ENCODE measurements at places on chromosomes 1 and 21.

DNA sequence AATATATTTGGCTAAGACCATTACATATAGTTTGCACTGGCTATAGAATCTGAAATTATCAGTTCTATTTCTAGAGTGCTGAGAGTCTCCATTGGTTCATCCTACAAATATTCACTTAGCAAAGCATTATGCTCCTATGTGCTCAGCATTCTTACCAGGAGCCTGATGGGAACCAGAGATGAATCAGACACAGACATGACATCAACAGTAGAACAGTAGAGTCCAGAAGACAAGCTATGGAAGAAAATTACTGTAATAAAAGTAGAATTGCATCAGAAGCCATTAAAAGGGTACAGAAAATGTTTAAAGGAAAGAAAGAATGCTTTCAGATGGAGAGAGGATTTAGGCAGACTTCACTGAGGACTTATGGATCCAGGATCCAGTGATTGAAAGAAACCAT is 271.7 kb upstream of the SNX7 start:
- no peak for DNase-seq

GRCh38 chr21:40568807-40569206 is 278.2 kb downstream of the DSCAM start:
- DNase-seq, result no peak

DNA sequence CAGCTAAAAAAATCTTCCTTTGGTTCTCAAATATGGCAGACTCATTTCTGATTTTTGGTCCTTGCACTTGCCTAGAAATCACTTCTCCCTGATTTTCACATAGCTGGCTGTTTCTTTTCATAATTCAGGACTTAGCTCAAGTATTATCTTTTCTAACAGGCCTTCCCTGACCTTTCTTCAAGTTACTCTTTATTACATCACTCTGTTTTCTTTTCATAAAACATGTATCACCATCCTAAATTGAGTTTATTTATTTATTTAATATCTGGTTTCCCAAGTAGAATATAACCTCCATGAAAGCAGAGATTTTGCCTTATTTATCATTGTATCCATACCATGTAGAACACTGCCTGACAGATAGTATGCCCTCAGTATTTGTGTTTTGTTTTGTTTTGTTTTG is 18.2 kb upstream of the GNG5 start:
- DNase-seq, result no peak

DNA sequence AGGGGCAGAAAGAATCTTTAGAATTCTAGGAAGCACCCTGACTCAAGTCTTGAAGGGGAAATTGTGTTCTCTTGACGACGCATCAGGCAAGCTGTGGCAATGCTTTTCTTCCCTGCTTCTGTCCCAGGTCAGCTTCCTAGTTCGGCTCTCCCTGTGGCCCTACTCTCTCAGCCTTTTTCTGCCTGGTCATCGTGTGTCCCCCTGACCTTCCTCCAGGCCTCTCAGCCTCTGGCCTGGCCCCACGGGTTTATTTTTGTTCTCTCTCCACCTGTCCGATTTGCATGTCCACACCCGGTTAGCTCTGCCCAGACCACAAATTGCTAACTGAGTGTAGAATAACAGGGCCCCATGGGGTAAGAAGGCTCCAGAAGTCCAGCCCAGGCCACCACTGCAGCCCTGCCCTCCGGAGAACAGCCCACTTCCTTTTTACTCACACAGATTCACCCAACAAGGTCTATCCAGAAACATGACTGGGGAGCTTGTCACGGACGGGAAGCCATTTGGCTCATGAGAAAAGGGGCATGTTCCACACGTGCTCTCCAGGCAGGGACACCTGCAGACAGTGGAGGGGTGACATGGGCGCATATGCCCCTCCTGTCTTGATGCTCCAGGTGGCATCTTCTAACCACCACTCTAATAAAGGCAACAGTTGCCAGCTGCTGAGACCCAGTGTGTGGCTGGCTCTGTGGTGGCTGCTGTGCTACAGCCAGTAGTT is 9.8 kb downstream of the KCNN3 start:
- peak; percentile 62 for DNase-seq

DNA sequence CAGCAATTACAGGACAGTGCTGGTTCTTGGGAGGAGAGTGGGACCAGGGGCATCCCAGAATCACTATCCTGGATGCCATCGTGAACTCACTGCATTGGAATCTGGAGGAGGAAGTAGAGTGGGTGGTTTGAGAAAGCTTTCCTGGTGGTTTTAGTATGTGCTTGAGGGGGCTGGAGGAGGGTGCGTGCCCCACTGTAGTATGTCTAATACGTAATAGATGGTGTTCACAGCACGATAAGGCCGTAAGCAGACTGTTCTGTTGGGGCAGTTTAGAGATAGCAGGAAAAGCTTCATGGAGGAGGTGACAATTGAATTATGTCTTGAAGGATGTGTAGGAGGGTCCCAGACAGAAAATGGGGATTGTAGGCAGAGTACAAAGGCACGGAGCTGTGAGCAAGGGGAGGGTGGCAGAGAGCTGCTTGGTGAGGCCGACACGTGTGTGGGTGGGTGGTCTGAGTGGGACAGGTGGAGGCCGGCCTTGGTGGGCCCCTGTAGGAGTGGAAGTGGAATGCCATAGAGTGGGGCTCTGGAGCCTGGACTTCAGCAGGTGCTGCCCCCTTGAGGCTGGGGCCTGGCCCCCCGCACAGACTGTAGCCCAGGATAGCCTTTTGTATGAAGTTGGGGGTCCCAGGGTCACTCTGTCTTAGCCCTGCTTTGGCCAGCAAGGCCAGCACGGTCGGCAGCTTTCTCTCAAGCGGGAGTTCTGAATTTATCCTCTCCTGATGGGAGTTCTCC is 37.0 kb downstream of the IL6R start:
- no peak for DNase-seq

DNA sequence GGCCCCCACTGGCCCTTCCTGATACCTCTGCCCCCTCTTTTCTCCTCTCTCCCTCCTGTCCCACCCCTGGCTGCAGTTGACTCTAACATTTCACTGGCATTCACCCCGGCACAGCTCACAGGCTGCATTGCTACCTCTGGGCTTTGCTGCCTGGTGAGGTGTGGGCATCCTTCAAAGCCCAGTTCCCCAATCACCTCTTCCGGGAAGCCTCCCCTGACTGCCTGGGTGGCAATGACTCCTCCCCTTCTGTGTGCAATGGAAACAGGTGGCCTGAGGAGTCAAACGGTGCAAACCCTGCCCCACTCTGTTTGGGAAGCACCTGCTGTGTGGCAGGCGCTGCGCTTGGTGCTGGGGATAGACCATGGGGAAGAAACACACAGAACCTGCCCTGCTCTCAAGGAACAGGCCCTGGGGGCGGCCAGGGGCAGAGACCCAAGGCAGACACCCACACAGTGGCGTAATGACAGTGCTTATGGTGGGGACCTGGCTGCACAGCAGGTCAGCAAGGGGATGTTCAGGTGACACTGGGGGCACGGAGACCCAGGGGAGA is 39.3 kb upstream of the POFUT2 start:
- no peak for DNase-seq

DNA sequence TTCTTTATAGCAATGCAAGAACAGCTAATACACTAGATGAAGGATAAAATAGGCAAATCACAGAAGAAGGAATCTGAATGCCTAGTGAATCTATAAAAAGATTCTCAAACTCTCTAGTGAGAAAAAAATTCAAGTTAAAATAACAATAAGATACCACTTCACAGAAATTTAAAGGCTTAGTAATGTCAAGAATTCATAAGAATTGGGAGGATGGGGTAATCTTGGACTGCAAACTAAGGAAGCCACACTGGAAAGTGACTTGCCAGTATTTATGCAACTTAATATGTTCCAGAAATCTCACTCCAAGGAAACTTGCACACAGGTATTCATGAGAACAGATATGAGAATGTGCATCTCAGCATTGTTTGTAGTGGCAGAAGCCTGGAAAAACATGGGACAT is 38.9 kb upstream of the PRRC2C start:
- no peak for DNase-seq

DNA sequence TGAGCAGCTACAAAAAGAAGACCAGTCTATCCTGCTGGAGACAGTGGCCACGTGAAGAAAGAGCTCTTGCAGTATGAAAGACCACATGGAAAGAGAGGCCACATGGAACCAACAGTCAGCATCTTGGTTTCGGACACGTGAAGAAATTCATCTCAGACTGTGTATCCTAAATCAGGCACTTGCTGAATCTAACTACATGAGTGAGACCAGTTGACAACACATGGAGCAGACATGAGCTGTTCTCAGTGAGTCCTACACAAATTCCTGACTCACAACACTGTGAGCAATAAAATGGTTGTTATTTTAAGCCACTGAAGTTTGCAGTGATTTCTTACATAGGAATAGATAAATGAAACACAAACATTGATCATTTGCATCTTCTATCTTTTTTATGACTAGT is 2.4 kb upstream of the TAF1A start:
- DNase-seq, result no peak

DNA sequence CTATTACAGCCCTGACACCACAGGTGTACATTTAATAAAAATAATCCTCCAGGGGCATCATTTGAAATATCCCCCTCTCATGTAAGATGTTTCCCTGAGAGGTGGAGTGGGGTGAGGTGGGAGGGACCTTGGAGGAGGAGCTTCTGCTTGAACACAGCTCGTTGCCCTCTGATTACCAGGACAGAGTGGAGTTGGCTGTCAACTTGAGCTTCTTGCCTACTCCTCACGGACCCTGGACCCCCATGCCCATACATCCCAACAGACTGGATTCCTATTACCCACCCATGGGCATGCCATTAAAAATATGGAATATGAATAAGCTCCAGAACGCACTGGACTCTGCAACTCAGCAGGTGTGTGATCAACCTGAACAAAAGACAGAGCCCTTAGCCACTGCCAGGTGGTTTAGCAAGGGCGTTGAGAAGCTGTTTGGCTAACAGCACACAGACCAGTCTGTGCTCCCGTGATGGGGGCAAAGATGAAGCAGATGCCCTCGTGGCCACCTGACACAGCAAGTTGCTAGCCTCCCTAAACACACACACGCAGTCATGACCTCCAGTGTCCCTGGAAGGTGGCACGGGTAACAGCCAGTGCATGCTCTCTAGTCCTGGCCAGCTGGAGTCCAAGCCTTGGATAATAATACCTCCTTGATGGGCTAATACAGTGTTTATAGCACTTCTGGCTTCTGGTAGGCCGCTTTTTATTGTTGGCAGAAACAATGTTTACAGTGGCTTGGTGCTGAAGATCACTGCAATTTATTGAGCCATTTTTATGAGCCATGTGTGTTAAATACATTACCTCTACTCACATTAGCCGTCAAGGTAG is 155.0 kb downstream of the TOMM20 start:
- DNase-seq, result peak; percentile 49

- peak; percentile 89 for DNase-seq
Measured at GRCh38 chr1:160665330-160666078, 18.7 kb upstream of the SLAMF1 start.

DNA sequence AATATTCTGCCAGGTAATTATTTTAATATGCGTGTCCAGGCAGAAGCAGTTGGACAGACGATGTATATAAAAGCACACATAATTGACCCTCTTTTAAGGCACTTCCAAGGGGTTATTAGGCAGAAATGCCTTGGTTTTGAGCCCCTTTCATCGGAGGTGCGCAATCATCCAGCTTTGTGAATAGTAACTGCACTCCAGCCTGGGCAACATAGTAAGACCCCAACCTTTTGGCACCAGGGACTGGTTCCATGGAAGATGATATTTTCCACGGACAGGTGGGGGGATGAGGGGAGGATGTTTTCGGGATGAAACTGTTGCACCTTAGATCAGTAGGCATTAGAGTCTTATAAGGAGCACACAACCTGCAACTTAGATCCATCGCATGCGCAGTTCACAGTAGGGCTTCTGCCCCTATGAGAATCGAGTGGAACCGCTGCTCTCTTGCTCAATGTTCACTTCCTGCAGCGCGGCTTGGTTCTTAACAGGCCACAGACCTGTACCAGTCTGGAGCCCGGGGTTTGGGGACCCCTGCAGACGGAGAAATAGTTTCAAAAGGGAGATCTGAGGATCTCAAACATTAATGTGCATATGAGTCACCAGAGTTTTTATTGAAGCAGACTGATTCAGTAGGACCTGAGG is 1.8 kb upstream of the MCOLN2 start:
- DNase-seq, result peak; percentile 70

DNA sequence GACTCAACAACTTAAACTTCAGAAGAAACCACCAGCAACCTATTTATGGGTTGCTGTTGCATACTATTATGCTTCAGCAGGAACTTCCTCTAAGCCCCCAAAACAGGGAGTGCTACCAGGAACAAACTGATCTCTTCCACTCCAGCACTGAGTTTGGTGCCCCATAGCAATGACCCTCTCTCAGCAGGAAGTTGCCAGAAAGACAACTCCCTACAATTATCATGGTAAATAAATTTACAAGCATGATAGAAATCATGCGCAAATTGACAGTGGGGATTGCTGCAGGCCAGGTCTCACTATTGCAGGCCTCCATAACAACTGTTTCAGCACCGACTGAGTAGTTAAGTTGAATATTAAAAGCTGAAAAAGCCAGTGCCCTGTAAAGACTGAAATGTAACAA is 180.6 kb downstream of the PLA2G4A start:
- no peak for DNase-seq

DNA sequence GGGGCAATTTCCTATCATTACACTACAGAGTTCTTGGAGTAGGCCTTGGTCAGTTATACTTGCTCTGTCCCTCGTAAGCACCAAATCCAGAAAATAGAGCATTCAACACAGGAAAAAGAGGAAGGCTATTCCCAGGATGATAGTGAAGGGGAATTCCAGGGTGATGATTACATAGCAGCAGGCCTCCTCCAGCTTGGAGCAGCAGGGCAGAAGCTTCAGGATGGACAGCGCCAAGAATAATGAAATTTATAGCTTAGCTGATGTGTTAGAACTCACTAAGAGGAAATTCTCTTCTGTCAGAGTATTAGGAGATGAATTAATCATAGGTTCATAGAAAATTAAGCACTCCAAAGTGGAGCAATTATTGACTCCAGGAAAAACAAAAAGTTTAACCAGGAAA is 10.8 kb upstream of the SMAP2 start:
- no peak for DNase-seq

GRCh38 chr1:61400131-61400770 is 317.9 kb downstream of the NFIA start:
- DNase-seq, result no peak

DNA sequence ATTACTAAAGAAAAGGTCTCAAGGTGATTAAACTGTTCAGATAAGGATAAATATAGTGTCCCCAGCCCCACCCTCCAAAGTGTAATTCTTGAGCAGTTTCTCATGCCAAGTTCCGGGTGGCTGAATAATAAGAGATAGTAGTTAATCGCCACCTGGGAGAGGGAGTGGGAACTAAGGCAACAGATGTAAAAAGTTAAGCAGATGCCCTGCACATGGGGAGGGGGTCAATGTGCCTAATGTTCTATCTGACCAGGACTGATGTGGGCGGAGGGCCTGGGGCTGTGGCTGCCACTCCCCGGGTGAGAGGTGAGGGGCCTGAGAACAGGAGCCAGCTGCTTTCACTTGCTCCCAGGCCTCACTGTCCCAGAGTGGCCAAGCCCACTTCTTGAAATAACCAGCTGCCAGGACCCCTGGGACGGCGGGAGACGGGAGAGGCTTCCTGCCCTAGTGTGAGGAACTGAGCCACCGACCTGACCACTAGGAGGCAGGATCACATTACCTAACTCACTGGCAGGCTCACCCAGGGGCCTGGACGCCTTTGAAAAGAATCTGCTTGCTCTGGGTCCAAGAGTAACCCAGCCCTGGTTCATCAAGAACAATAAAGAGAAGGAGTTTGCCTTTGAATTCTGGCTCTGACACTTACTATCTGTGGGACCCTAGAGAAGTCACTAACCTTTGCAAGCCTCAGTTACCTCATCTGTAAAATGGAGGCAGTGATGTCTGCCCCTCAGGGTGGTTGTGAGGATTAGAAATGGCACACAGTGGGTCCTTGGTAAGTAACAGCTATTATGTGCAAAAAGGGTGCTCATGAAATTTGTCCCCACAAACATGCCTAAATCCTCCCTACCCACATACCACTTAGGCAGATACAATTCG is 179.2 kb downstream of the ATG4C start:
- DNase-seq, result peak; percentile 56
